ENCODE measurements at places on chromosomes 16 and 17.

DNA sequence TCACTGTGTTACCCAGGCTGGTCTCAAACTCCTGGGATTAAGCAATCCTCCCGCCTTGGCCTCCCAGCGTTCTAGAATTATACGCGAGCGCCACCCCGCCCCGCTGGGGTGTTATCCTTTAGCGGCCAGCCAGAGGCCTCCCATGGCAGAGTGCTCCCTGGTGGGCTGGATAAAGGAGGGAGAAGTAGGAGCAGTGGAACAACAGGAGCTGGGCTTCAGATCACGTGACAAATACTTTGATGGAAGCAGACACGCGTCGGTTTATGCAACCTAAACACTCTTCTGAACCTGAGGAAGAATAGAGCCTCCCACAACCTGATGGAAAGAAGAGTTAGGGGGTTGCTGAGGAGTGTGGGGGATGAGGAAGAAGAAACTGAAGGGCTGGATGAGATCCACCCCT lies 2114.0 kb downstream of the TP53TG3F start:
- no peak for DNase-seq

GRCh38 chr16:74456290-74456625 lies 35.0 kb upstream of the CLEC18B start:
- DNase-seq, result no peak

GRCh38 chr17:417691-418420 lies 65.2 kb upstream of the RPH3AL start:
- no peak for DNase-seq

DNA sequence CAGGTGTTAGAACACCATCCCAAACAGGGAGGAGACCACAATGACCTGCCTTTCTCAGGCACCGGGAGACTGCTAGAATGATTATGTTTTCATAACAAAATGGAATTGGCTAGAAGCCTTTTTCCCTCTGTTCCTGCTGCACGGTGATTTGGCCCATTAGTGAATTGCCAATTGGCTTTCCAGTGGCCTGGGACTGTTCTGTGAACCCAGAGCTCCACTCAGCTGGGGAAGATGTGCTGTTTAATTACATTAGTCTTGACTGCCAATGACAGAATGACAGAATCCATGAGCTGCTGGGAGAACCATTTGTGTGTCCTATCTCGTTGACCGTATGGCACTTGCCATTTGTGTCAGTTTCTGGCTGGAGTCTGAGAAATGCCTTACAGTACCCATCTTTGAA lies 242.9 kb downstream of the CDH11 start:
- DNase-seq, result no peak

- no peak for DNase-seq
These were observed 726 bp upstream of the SETD1A start for GRCh38 chr16:30956601-30957455.

All from NCI-H2081 treated with DMSO at 0.1 percent for 48 hours (cell line).